ENCODE measurements at places on chromosomes 3 and 15.

DNA sequence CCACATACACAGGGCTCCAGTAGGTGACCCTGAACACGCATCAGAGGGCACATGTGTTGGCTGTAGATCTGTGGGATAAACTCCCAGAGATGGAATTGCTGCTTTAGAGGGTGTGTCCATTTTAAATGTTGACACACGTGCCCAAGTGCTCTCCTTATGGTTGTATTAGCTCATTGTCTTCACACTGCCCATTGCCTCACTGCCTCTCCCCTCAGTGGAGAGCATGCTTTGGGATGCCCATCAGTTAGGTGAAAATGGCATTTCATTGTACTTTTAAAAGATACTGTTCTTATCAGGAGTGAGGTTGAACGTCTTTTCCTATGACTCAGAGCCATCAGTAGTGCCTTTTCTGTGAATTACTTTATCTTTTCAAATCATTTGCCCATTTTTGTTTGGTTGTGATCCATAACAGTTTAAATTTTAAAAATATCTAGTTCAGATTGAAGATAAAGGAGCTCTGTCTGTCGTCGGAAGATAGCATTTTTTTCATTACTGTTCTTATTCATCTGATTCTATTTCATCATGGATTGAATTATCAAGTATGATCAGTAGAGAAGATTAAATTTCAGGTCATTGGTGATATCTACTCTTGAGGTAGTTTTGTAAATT lies 120.7 kb downstream of the CHDH start:
- no peak for DNase-seq

- DNase-seq: no peak
Measured at GRCh38 chr3:68458581-68458980, 473.8 kb downstream of the TAFA4 start.

GRCh38 chr15:50871832-50872231 lies 36.7 kb upstream of the AP4E1 start:
- no peak for DNase-seq

- no peak for DNase-seq
Measured at GRCh38 chr3:66017591-66017990, 21.1 kb downstream of the MAGI1 start.

GRCh38 chr3:65576966-65577365 lies 461.8 kb downstream of the MAGI1 start:
- DNase-seq: no peak

- no peak for DNase-seq
Measured at GRCh38 chr15:60648928-60649679, 170.2 kb upstream of the ICE2 start.

DNA sequence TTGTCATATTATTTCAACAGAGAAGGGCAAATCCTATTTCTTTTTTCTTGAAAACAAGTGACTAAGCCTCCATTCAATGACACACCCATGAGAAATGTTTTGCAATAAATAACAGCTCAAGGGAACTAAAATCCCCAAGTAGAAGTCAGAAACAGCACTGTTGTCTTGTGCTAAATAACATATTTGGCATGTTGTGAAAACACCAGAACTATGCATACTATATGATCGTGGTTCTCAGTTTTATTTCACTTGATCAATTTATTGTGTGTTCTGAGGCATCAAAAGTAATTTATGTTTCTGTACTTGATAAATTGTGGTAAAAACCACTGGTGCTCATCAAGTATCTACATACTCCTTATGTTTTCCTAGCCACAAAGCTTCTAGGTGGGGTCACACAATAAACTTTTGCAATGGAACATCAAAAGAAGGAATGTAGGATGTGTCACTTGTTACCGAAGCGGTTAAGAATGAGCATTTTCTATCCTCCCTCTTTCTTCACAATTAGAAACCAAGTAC lies 691.7 kb upstream of the CBLB start:
- no peak for DNase-seq

DNA sequence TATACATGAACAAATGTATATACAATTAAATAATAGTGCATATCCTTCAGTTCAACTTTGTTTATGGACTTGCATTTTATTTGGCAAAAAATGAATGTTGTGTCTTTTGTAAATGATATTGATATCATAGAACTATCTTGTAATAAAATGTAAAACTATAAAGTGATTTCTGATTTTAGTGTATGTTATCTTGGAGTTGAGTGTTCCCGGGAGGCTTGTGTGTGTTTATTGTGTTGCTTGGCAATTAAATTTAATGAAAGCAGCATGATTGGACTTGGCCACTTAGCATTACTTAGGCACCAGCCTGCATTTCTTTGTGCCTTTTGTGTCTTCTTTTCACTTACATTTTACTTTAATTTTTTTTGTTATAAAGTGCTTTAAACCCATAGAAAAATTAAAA lies 10.6 kb downstream of the ARHGEF26 start:
- DNase-seq: no peak

DNA sequence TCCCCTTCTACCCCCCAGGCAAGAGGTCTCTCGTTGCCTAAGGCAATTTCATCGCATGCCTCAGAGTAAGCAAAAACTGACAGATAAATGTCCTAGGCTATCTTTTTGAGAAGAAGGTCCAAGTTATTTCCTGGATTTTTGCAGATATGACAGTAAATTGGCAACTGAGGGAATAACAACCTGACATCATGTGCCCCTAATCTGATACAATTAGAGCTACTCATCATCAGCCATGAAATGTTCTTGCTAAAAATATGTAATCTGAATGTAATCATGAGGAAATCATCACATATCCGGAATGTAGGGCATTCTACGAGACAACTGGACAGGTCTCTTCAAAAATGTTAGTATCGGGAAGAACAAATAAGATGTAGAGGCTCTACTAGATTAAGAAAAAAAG lies 44.1 kb downstream of the TNIK start:
- no peak for DNase-seq

DNA sequence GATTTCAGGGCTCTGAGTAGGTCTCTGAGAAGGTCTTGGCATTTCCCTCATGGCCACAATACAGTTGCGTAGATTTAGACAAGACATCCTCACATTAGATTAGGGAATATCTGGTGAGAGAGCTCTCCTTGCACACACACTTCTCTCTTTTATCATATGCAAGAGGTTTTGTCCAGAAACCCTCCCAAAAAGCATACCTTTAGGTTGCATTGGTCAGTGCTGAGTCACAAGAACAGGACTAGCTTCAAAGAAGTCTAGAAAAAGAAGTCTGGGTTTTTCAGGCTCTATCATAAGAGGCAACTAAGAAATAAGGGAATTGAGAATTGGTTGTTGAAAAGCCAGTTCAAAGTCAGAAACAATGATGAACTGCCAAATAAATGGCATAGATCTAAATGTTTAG lies 40.1 kb upstream of the MITF start:
- DNase-seq: no peak

GRCh38 chr15:68195336-68196112 lies 9.6 kb downstream of the CALML4 start:
- DNase-seq: no peak

DNA sequence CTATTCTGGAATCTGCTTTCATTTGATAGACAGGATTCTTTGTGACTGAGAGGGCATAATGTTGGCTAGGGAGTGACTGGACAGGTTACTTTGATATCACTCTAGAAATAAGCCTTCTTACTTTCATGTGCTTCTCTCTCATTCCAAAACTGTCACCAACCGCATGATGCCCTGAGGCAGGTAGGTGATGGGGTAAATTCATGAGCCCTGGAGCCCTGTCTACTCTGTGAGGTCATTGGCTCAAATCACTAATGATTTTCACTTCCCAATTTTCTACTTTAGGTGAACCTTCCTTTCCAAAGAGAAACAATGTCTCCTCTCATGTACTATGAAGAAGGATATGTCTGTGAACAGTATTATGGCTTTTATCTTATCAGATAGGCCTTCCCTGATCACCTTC lies 596.7 kb downstream of the TUSC7 start:
- no peak for DNase-seq

- DNase-seq: no peak
Measured at GRCh38 chr3:31688984-31689383, 156.3 kb downstream of the STT3B start.

DNA sequence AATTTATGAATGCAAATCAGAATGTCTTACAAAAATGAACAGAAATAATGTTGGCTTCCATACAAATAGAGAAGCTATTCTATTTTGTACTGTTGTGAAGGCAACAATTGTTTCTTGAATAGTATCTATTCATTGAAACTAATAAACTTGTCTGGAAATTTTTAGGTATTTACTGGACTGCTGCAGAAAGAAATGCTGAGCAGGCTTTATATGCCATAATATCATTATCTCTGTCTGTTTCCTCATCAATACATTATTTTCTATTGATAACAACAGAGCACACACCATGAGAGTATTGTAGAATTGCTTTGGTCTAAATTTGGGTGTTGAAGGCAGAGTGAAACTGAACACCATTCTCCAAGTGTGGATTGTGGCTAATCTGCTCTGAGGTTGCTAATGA lies 216.5 kb upstream of the CGNL1 start:
- no peak for DNase-seq

DNA sequence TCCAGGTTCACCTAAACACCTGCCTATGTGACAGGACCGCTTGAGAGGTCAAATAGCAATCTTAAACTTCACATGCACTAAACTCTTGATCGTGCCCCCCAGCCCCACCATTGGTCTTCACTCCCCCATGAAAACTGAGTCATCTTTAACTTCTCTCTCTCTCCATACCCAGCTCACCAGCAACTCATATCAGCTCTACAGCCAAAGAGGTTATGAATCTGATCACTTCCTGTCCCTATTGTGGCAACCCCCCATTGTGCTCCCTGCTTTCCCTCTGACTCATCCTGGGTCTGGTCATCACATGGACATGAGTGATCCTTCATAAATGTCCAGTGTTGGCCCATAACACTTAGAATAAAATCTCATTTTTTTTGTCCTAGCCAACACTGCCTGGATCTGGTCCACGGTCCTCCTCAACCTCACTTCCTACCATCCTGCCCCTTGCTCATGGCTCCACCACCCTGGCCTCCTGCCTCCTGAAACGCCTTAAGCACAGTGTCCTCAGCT lies 103.4 kb upstream of the HACD2 start:
- no peak for DNase-seq

- DNase-seq: no peak
Measured at GRCh38 chr15:93121973-93122910, 33.2 kb upstream of the RGMA start.

- no peak for DNase-seq
Measured at GRCh38 chr15:95620934-95621579, 709.4 kb upstream of the NR2F2 start.

DNA sequence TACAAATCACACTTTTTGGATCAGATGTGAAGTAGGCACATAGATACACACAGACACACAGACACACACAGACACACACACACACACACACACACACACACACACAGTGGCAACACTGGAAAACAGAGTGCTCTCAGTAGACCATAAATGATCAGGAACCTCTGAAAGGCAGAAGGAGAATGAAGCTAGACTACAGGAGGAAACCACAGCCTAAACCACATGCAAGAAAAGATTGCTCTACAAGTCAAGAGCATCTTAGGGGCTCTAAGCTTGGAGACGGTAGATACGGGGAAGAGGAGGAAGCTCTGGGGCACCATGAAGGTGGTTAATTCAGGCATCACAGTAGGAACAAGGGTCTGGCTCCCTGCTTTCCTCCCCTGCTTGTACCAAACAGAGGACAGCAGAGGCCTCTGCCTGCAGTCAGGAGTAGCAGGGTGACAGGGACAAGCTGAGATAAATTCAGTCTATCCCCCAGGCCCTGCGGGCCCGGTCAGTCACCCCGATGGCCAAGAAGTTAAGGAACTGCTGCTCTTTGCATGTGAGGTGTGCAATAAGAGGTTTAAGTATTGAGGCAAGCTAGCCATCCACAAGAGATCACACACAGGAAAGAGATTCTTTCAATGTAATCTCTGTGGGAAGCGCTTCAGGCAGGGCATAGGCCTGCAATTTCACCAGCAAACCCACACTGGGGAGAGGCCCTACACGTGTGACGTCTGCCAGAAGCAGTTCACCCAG lies 23.5 kb upstream of the ARPIN start:
- DNase-seq: no peak
